ENCODE measurements at places on chromosomes 6 and 20.

GRCh38 chr6:119343167-119343566 lies 6.4 kb downstream of the MAN1A1 start:
- no peak for DNase-seq

DNA sequence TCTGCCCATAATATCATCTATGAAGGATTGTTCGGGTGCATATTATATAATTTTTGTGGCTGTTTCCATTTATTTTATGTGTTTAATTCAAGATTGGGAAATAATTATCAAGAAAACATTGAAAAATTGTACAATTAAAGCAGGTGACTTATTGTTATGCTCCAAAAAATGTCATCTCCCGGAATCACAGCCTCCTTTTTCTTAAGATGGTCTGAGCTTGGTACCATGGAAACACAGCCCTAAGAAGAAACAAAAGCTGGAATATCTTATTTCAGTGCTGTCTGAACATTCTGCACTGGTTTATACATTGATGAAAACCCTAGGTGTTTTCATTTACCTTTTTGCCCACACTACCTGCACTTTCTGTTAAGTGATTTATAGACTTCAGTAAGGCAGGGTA lies 367.2 kb downstream of the ARHGAP18 start:
- no peak for DNase-seq

- DNase-seq: no peak
Measured at GRCh38 chr6:27630727-27631608, 158.1 kb upstream of the ZNF184 start.

GRCh38 chr6:41732591-41733359 lies 2.6 kb downstream of the TFEB start:
- no peak for DNase-seq

DNA sequence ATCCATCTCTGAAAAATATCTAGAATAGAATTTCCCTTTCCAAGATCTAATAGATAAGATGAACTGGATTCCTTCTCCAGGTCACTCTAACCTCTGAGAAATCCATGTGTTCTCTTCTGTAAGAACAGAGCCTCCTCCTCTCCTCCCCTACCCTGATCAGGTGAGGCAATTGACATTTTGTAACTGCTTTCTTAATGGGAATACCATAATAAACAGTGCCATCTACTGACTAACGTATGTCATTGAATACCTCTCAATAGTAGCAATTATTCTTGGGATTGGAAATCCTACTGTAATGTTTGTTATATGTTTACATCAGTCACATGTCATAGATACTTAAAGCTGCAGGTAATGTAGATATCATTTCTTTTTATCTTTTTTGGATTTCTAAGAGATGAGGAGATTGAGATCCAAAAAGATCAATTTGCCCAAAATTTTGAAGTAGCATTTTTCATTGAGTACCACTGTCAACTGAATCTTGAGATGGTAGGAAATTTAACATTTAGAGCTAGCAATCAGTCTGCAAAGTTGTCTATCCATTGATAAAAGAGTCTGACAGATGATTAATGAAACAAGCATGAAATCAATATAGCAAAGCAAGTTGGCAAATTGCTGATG lies 365.8 kb upstream of the HSF2 start:
- DNase-seq: peak; percentile 51

DNA sequence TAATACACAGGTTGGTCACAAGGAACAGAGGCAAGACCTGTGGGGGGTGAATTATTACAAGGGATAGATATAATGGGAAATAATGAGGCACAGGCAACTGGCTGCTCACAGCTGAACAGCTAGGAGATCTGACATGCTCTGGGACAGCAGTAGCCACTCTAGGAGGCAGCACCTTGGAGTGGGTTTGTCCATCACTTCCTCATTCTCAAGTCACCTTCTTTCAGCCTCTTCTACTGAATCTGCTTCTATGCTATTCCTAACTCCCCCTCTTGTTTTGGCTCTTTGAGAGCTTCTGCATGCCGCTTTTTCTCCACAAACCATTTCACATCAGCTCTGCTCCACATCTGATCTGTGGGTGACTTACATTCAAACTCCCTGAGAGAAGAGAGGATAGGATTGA lies 345.5 kb upstream of the MAP3K7 start:
- DNase-seq: no peak

DNA sequence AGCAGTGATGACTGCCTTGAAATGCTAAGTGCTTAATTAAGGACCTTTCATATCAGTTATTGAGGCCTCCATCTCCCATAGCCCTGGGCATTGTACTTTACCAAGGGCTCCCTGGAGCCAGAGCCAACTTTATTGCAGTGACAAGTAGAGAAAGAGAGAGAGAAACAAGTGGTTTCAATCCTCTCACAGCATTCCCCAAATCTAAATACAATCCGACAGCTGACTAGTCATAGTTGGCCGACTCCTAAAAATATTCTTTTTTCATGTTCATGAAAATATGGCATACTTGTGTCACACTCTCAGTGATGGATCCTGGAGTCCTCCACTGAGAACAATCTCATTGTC lies 127.0 kb upstream of the TFAP2D start:
- DNase-seq: no peak

DNA sequence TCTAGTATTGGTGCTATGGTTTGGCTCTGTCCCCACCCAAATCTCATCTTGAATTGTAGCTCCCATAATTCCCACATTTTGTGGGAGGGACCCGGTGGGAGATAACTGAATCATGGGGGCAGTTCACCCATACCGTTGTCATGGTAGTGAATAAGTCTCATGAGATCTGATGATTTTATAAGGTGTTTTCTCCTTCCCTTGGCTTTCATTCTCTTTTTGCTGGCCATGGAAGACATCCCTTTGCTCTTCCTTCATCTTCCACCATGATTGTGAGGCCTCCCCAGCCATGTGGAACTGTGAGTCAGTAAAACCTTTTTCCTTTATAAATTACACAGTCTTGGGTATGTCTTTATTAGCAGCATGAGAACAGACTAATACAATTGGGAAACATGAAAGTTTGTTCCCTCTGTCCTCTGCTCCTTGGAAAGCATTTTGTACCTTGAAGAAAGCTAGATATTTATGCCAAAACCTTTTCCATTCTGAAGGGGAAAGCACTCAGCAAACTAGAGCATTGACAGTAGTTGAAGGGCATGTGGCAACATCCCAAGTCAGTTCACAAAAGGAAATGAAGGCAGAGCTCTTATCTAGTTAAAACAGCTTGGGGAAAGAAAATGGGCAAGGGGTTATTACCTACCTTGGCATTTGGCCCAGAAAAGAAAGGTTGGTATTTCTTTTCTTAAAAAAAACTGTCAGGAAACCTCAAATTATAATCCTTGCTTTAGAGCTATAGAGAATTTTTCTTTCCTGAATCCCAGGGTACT lies 10.7 kb upstream of the TNFAIP3 start:
- DNase-seq: no peak

DNA sequence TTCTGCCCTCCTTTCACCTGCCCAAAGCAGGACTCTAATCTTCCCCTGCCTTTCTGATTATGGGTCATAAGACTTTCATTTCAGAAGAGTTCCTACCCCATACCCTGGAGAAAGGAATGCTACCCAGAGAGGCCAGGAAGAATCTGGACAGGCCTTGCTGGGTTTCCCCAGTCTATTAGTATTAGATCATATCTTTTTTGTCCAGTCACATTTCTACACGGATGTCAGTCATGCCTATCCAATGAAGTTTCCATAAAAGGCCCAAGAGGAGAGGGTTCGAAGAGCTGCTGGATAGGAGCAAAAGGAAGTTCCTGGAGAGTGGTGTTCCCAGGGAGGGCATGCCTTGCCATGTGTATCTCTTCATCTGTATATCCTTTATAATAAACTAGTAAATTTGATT lies 3.2 kb downstream of the POLH start:
- DNase-seq: no peak

DNA sequence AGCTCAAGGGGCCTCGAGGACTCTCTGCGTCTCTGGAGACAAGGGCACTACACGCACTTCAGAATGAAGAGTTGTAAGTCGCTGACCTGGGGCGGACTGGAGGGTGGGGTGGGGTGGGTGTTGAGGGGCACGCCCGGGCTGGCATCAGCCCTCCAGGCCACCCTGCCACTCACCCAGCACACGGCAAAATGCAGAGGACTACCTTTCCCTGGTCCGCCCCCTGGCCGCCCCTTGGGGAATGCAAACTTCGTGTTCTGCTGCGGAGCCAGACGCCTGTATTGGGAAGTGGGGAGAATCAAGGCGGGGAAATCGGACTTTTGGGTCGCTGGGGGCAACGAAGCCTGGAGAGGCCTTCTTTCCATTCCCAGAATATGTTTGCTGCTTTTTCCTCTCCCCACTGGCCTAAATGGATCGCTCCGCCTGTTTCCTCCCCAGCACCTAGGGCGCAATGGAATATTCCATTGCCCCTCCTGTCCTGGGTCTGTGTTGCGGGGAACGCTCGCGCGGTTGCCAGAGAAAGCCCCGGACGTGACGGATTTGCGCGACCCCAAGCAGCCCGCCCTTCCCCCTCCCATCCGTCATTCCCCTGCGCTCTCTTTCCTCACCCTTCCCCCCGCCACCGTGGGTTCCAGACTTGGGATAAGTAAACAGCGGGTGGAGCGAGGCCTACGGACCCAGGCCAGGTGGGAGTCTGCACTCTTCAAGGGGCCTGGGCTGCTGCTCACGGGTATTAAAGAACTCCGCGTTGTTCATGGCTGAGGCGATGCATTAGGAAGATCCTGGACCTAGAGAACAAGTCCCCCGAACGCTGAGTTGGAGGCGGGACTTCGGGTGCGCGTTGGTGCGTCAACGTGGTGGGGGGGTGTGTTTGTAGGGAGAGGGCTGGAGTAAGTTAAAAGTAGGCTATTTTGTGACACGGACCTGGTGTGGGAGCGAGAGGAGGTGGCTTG lies at the start of gene PPT2:
TSS of gene PPT2 (plus strand) at position 578 of the 950 bp plus-strand sequence. CDS start 454 bp downstream, outside the sequence.
- peak; percentile 88 for DNase-seq

GRCh38 chr20:61126369-61127195 lies 125.5 kb upstream of the CDH4 start:
- no peak for DNase-seq

All from fibroblast of skin of left quadriceps (primary cell).